ENCODE measurements at places on chromosomes 2 and 18. TPM values are rescaled to one million over a fixed set of nuclear protein-coding genes. Genes with fewer than 3 reads are reported as not detected.

- peaks cover 6% of the 10 kb centered on the region for H3K27me3 ChIP-seq
- DNase-seq, result peak; percentile 91
- H3K27ac ChIP-seq, result no peak overlapping the region
- no peak overlapping the region for H3K4me3 ChIP-seq
- no peaks in the 10 kb centered on the region for H3K36me3 ChIP-seq
Observed at GRCh38 chr2:21042958-21043743, 722 bp downstream of the APOB start.

DNA sequence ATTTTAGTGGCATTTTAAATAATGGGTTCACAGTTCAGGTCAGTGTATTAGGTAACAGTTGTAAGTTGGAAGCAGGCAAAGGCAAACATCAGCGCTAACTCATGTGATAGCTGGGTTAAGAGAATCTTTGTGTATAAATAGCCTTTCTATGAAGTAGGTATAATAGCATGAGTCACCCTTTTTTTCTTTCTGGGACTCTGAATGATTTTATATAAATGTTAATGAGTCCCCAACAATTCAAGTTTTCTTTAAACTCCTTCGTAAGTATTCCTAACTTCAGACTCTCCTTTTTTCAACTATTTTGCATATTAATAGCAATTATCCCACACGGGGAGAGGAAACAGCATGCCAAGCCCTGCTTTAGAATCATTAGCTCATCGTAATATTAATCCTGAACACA lies 384.3 kb downstream of the PIK3C3 start:
- DNase-seq, result no peak
- no peak overlapping the region for H3K4me3 ChIP-seq
- H3K27me3 ChIP-seq, result no peaks in the 10 kb centered on the region
- no peak overlapping the region for H3K27ac ChIP-seq

DNA sequence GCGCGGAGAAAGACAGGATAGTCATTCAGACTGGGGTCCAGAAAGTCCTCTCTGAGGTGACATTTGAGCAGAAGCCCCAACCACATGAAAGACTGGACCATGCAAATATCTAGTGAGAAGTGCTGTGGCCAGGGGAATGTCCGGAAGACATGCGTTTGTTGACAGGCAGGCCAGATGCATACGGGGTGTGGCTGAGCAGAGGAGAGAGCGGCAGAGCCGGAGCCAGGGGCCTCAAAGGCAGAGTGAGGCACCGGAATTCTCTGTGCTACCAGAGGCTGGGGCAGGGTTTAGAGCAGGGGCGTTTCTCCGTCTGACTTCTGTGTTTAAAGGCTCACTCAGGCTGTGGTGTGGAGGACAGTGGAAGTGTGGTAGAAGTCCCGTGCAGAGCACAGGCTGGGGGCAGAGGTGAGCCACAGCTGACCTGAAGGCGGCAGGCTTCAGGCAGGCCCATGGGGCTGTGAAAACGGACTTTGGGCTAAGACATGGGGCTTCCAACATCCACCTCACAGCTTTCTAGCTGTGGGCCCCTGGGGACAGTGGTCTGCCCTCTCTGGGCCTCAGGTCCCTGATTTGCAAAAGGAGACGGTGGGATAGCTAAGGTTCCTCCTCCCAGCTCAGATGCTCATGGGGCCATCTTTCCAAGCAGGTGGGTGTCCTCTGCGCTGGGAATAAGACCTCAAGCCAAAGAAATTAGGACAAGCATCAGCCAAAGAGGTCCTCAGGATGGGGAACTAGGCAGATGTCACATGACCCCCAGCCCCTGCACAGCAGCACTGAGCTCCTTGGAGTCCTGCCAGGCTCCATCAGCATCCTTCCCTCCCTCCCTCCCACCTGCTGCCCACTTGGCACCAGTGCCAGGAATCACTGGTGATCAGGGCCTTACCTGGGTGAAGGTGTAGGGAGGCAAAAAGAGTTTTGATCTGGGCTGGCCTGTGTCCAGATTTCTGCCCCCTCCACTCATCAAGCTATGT lies 11.2 kb downstream of the RUFY4 start:
- H3K27ac ChIP-seq, result no peak overlapping the region
- no peak overlapping the region for H3K4me3 ChIP-seq
- peaks cover 22% of the 10 kb centered on the region for H3K27me3 ChIP-seq

DNA sequence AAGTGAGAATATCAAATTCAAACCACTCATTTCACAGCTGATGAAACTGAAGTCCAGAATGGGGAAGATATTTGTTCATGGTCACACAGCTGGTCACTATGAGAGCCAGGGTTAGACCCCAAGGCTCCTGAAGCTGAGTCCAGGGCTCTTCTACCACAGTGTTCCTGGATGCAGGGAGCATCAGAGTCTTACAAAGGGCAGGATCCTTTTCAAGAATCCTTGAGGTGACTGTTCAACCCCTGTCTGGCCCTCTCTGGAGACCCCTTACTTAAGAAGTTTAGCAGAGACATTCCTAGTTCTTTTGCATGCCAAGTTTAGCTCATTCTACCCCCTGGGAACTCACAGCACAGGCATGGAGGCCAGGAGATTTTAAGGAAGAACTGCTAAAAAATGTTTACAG lies 15.7 kb downstream of the PROKR1 start:
- no peak overlapping the region for H3K27ac ChIP-seq
- no peak overlapping the region for H3K4me3 ChIP-seq
- no peak for DNase-seq

- no peaks in the 10 kb centered on the region for H3K27me3 ChIP-seq
- no peak overlapping the region for H3K4me3 ChIP-seq
- no peak overlapping the region for H3K27ac ChIP-seq
- H3K4me1 ChIP-seq, result peaks cover 4% of the 10 kb centered on the region
- H3K36me3 ChIP-seq, result no peaks in the 10 kb centered on the region
- DNase-seq, result no peak
Observed at GRCh38 chr2:7726989-7727388, 809.8 kb downstream of the RNF144A start.

DNA sequence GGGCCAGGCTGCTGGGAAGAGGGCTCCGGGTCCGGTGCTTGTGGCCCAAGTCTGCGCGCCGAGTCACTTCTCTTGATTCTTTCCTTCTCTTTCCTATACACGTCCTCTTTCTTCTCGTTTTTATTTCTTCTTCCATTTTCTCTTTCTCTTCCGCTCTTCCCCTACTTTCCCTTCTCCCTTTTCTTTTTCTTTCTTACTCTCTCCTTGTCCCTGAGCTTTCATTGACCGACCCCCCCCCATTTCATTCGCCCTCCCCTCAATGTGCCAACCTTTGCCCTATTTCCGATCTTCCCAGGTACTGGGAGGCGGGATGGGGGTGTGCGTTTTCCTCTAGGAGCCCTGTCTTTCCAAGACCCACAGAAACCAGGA lies 1.8 kb downstream of the ONECUT2 start:
- H3K36me3 ChIP-seq, result no peaks in the 10 kb centered on the region
- H3K4me1 ChIP-seq, result peaks cover 8% of the 10 kb centered on the region
- H3K4me3 ChIP-seq, result no peak overlapping the region
- H3K27ac ChIP-seq, result no peak overlapping the region
- DNase-seq, result no peak

DNA sequence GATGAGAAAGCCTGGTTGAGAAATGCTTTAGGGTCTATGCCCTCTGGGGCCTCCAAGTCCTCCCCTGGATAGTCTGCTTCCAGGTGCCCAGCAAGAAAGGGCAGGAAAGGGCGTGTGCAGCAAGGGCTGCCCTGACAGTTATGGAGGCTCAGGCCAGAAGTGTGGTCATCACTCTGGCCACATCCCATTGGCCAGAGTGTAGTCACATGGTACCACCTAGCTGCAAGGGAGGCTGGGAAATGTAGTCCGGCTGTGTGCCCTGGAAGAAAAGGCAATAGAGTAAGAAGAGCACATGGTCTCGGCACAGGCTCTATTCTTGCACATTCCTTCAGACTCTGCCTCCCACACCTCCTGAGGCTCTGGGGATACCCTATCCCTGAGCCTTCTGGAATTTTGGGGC lies 35.7 kb downstream of the ODC1 start:
- H3K4me1 ChIP-seq, result peaks cover 25% of the 10 kb centered on the region
- H3K27ac ChIP-seq, result no peak overlapping the region
- no peaks in the 10 kb centered on the region for H3K27me3 ChIP-seq
- no peak overlapping the region for H3K4me3 ChIP-seq

GRCh38 chr2:238133499-238134392 lies 4.7 kb upstream of the KLHL30 start:
- H3K27me3 ChIP-seq, result no peaks in the 10 kb centered on the region
- no peak overlapping the region for H3K4me3 ChIP-seq
- H3K4me1 ChIP-seq, result no peaks in the 10 kb centered on the region

DNA sequence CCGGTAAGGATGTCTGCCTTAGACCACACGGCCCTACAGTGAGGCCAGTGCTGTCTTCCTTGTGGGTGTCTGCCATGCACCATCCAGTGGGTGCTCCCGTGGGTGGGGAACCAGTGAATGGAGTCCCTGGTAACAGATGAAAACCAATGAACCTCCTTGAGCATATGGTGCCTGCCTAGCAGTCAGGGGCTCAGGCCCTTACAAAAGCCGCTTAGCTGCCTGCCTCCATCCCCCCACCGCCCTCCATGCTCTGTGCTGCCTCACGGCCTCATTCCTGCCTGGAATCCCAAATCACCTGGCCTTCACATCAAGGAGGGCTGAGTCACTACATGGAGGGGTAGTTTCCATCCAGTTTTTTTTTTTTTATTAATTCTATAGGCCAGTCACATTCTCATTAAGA lies 30.8 kb upstream of the TRIB2 start:
- H3K27ac ChIP-seq, result no peak overlapping the region
- H3K4me1 ChIP-seq, result peaks cover 11% of the 10 kb centered on the region
- no peak overlapping the region for H3K4me3 ChIP-seq
- H3K27me3 ChIP-seq, result no peaks in the 10 kb centered on the region
- DNase-seq, result no peak

DNA sequence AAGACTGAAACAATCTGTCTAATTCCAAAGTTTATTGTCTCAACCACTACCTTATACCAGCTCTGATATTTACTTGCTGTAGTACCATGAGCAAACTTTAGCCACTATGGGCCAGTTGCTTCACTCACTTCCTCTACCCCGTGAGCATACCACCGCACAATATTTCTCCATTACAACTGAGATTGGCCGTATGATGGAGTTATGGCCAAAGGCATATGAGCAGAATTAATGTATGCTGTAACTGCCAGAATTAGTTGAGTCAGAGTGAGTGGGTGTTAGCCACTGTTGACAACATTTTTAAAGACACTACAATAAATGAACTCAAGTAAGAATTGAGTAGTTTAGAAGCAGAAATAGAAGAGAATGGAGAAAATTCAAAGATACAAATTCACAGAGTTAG lies 69.7 kb downstream of the LRATD1 start:
- no peak overlapping the region for H3K4me3 ChIP-seq
- DNase-seq, result no peak
- no peaks in the 10 kb centered on the region for H3K27me3 ChIP-seq
- no peak overlapping the region for H3K27ac ChIP-seq
- no peaks in the 10 kb centered on the region for H3K36me3 ChIP-seq

DNA sequence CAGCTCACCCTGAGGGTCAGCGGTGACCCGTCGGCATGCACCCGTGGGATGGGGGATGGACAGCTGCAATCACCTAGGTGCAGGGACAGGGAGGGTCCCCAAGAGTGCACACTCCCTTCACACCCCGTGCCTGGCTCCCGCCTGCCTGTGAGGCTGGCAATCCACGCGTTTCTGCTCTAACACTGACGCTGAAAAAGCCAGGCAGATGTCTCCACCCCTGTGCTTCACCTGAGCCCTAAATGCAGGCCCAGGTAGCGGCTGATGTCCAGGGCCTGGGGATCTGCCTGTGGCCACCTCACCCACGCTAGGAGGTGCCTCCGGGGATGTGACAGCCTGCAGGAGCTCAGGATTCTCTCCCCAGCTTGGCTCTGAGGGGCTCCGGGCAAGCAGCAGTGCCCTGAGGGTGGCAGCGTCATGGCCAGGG lies 212.0 kb upstream of the SALL3 start:
- H3K4me1 ChIP-seq, result no peaks in the 10 kb centered on the region
- H3K27ac ChIP-seq, result no peak overlapping the region
- no peaks in the 10 kb centered on the region for H3K36me3 ChIP-seq
- no peaks in the 10 kb centered on the region for H3K27me3 ChIP-seq

GRCh38 chr2:216113572-216113971 lies 4.4 kb downstream of the XRCC5 start:
- H3K36me3 ChIP-seq, result peaks cover 67% of the 10 kb centered on the region
- H3K27ac ChIP-seq, result no peak overlapping the region
- DNase-seq, result no peak
- no peaks in the 10 kb centered on the region for H3K27me3 ChIP-seq

DNA sequence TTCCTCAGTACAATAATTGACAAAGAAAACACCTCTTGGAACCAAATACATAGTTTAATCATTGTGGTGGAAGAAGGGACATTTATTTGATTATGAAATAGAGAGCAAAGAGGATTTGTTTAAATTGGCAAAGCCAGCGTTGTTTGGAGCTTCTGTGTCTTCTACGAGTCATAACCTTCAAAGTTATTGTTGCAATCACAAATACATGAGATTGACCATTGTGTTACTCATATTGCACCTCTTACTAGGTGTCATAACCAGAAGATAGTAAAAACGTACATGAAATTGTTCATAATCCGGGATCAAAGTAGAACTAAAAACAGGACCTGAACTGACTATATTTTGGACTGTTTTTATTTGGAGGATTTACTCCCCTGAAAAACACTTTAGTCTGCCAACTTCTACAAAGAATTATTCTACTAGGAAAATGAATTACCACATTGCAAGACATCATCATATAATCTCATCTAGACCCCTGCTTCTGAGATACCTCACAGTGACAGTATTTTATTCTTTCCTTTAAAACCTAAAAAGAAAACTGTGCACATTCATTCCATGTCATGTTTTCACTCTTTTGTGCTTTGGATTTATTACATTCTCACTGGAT lies 151.7 kb upstream of the KLF7 start:
- H3K36me3 ChIP-seq, result no peaks in the 10 kb centered on the region
- H3K27me3 ChIP-seq, result no peaks in the 10 kb centered on the region
- no peak overlapping the region for H3K4me3 ChIP-seq
- H3K4me1 ChIP-seq, result peaks cover 10% of the 10 kb centered on the region

- H3K36me3 ChIP-seq, result no peaks in the 10 kb centered on the region
- peaks cover 3% of the 10 kb centered on the region for H3K4me1 ChIP-seq
- no peaks in the 10 kb centered on the region for H3K27me3 ChIP-seq
- DNase-seq, result no peak
- no peak overlapping the region for H3K4me3 ChIP-seq
Observed at GRCh38 chr2:109399066-109399465, 214.7 kb downstream of the SEPTIN10 start.

GRCh38 chr2:168192839-168193616 lies 54.4 kb downstream of the STK39 start:
- no peak for DNase-seq
- no peaks in the 10 kb centered on the region for H3K27me3 ChIP-seq
- no peaks in the 10 kb centered on the region for H3K36me3 ChIP-seq
- H3K4me1 ChIP-seq, result peaks cover 20% of the 10 kb centered on the region

DNA sequence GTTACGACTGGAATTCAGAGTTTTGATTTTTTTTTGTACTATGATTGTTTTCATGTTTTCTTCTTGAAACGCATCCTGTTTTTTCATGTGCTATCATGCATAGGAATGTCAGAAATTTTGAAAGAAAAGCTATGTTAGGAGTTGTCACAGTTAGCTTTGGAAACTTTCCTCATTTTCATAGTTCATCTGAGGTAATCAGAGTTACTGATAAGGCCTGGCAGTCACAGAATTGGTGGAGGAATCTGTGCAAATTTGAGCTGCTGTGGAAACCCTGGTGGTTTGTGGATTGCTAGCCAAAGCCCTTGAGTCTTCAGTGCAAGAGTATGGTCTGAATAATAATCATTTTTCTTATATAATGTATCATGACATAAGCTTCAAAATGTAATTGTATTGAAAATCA lies 401.0 kb downstream of the CNTNAP5 start:
- no peaks in the 10 kb centered on the region for H3K27me3 ChIP-seq
- no peaks in the 10 kb centered on the region for H3K4me1 ChIP-seq
- no peak for DNase-seq
- H3K27ac ChIP-seq, result no peak overlapping the region

AMER3 gene
- not detected for total RNA-seq

TUBB8B gene
- total RNA-seq, result not detected

NEU4 gene
- not detected for total RNA-seq

NTSR2 gene
- not detected for total RNA-seq

MAPRE3 gene
- total RNA-seq, result 6.5 TPM

PPIG gene
- total RNA-seq, result 25.3 TPM

RAX gene
- not detected for total RNA-seq

PHLPP1 gene
- 6.9 TPM for total RNA-seq

FAP gene
- 582 TPM for total RNA-seq

Measured in osteoblast (primary cell).